ENCODE measurements at places on chromosomes 1 and 21.

- DNase-seq: peak; percentile 63
Measured at GRCh38 chr1:107687849-107688753, 276.9 kb downstream of the VAV3 start.

DNA sequence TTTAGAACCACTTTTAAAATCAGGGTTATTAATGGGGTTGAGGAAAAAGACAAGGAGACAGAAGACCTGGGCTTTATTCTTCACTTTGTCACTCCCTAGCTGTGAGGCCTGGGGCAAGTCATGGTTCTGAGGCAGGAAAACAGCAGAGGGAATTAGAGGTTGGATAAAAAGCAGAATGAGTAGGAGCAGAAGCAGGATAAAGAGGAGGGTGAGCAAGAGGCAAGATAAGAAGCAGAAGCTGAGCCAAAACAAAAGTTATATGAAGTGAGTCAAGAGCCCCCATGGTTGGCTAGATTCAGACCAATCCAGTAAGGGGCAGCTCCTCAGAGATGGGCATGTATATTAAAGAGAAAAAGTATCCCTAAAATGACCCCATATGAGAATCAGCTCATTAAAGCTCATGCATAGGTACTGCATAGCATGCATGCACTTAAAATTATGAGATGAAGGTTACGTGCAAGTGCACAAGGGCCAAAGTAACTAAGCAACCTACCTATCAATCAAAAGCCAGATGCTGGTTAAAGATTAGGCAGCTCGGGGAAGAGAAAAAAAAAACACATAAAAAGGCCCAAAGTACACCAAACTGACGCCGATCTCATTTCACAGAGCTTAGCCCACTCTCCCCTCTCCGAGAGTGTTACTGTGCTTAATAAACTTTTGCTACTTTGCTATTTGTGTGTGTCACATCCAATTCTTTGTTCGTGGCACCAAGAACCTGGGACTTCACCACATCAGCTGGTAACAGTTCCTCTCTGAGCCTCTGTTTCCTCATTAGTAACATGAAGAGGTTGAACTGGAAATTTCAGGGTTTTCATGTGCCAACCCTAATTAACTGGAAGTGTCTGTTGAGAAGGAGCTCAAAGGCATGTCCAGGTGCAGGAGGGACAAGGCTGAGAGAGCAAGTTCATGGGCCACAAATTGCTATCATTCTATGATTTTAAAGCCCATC is 2.2 kb downstream of the AVPR1B start:
- no peak for DNase-seq

GRCh38 chr1:234135501-234135900 is 231.0 kb downstream of the SLC35F3 start:
- DNase-seq: no peak

GRCh38 chr21:42319376-42319775 is 4.2 kb upstream of the TFF3 start:
- DNase-seq: no peak

DNA sequence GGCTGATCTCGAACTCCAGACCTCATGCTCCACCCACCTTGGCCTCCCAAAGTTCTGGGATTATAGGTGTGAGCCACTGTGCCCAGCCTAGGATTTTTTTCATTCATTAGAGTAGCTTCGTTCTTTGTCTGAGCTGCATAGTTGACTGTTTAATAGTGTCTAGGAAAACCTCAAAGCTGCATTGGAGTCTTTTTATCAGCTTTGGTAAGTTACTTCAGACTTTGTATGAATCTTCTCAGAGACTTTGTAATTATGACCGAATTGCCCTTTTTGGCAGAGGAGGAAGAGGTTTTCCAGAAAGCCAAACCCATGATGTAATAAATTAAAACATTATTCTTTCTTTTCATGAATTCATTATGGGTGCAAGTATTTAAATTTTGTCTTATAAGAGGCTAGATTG is 5.1 kb downstream of the DNAJB4 start:
- no peak for DNase-seq

GRCh38 chr21:33362044-33362555 is 37.3 kb downstream of the IFNAR1 start:
- DNase-seq: no peak

DNA sequence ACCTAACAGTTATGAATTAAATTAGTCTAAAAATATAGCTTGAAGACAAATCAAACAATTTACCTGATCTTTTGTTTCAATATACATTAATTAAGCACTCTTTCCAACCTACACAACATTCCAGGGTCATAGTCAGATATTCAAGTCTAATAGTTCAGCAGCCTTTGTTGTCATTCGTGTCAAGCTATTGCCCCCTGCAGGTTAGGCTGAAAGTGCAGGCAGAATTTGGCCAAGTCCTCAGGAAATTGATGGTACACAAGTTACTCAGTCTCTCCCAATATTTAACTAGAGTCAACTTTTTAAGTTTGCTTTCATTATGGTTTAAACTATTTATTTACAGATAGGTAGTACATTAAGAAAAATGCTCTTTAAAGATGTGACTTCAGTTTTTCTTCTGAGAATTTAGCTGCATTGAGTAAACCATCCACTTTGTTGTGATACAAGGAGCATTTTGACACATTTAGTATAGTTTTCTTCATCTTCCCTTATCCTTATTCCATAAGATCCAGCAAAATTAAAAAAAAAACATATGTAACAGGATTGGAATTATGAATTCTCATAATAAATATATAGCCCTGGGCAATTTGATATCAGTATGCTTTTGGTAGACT is 130.3 kb upstream of the DPYD start:
- peak; percentile 78 for DNase-seq

- DNase-seq: no peak
Measured at GRCh38 chr1:48495166-48495565, 23.2 kb upstream of the SPATA6 start.

GRCh38 chr1:89631816-89632656 is 884 bp upstream of the LRRC8C start:
- peak; percentile 6 for DNase-seq

- no peak for DNase-seq
Measured at GRCh38 chr1:70348399-70349165, 5.9 kb downstream of the ANKRD13C start.

- DNase-seq: no peak
Measured at GRCh38 chr1:46692811-46693770, 21.4 kb downstream of the TEX38 start.

DNA sequence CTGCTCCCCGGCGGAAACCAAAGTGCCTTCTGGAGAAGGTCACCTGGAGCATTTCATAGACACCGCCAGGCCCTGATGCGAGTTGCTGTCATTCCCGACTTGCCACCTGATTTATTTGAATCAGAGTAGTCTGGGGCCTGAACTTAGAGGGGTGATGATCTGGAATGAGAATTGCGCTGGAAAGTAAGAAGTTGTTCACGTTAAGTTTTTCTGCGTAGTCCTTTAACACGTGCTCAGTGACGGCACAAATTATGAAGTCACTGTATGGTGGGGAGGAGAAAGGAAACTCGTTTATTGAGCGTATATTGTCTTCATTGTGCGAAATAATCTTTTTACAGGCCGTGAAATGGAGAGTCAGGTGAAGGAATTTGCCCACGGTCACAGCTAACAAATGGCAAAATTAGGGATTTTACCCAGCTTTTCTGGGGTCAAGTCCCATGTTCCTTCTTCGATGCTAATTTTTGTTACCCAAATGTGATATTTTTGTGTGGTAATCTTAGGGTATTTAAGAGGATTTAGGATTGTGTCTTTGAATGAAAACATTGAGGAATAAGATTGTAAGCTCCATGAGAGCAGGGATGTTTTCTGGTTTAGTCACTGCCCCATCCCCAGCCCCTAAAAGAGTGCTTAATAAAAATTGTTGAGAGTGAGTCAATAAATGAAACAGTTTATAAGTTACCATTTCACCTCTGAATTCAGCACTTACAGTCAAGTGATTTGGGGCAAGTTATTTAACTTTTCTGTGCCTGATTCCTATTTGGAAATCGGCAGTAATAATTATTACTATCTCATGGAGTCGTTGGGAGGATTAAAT is 46.4 kb upstream of the NBL1 start:
- DNase-seq: peak; percentile 44

- no peak for DNase-seq
Measured at GRCh38 chr1:25769625-25770383, 30.2 kb upstream of the SELENON start.

- peak; percentile 64 for DNase-seq
Measured at GRCh38 chr21:35019631-35020032, 29.5 kb downstream of the RUNX1 start.

GRCh38 chr1:167474191-167474641 is 44.1 kb downstream of the CD247 start:
- no peak for DNase-seq

GRCh38 chr1:8639148-8639547 is 178.3 kb downstream of the RERE start:
- DNase-seq: no peak

DNA sequence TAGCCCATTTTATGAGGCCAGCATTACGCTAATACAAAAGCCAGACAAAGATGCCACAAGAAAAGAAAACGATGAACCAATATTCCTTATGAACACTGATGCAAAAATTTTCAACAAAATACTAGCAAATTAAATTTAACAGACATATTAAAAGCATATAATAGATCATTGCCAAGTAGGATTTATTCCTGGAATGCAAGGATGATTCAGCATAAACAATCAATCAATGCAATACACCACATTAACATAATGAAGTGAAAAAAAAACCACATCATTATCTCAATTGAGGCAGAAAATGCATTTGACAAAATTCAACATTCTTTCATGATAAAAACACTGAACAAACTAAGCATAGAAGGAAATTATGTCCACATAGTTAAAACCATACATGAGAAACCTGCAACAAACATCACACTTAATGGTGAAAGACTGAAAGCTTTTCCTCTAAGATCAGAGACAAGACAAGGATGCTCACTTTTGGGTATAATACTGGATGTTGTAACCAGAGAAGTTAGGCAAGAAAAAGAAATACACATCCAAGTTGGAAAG is 22.9 kb upstream of the ATP1A1 start:
- DNase-seq: no peak

GRCh38 chr1:200245473-200245872 is 164.4 kb downstream of the ZNF281 start:
- no peak for DNase-seq

- no peak for DNase-seq
Measured at GRCh38 chr1:26696654-26697430, 1.0 kb downstream of the ARID1A start.

DNA sequence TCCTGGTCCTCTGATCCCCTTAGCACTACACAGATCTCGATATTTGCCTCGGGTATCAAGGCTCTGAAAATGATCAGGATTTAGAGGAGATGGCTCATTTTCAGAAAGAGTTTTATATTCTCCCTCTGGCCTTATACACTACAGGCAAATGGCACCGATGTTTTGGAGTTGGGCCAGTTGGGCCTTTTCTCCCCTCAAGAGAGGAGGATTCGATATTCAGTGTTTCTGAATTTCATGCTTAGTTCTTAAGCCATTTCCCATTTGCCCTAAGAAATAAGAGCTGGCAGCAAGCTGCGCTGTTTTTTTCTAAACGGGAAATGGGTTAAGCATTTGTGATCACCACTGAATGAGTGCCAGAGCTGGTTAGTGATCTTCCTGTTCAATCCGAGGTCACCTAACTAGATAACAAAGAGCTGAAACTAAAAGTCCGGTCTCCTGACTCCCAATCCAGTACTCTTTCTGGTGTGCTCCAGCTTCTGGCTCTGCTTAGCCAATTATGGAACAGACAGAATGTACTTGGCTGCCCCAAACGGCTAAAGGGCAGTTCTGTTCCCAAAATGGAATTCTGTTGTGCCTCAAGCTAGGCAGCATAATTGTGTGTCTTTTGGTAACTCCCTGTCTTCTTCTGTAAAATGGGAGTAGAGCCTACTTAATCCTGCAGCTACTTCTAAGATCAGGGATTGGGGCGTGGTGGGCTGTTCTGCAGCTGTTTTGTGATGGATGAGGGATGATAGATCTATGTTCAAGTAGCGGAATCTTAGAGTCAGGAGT is 1.2 kb upstream of the CPT2 start:
- DNase-seq: no peak

- no peak for DNase-seq
Measured at GRCh38 chr1:223052462-223052861, 90.6 kb downstream of the TLR5 start.

GRCh38 chr1:44262816-44263567 is 49.7 kb downstream of the DMAP1 start:
- no peak for DNase-seq

Data from ACHN (cell line).